ENCODE measurements at places on chromosomes 1 and 21.

GRCh38 chr1:211734359-211734758 lies 58.9 kb upstream of the NEK2 start:
- no peak for DNase-seq

DNA sequence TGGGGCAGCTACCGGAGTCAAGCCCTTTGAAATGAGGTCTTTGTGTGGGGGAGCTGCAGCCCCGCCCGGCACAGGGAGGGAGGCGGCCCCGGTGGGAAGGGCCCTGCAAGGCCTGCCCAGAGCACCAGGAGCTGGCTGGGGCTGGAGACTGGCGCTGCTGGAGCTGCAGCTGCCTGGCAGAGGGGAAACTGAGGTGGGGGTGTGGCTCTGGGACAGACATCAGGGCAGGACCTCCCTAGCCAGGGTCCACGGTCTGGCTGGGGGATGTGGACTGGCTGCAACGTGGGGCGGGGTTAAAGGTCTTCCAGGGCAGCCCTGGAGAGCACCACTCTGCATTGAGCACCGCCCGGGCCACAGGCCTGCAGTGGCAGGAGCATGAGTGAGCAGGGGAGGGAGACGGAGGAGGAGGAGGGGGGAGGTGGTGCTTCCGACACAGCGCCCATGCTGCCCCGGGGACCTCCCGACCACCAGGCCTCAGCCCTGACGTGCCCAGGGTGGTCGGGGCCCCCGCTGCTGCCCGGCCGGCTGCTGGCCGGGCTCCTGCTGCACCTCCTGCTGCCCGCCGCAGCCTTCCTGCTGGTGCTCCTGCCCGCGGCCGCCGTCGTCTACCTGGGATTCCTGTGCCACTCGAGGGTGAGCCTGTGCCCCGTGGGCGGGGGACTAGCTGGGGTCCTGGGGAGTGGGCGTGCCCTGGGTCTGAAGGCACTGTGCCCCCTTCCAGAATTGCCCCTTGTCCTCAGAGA lies 4.8 kb upstream of the ANKRD65 start:
- DNase-seq, result no peak

- DNase-seq, result no peak
These were observed 789.3 kb downstream of the USP25 start for GRCh38 chr21:16519036-16519435.

DNA sequence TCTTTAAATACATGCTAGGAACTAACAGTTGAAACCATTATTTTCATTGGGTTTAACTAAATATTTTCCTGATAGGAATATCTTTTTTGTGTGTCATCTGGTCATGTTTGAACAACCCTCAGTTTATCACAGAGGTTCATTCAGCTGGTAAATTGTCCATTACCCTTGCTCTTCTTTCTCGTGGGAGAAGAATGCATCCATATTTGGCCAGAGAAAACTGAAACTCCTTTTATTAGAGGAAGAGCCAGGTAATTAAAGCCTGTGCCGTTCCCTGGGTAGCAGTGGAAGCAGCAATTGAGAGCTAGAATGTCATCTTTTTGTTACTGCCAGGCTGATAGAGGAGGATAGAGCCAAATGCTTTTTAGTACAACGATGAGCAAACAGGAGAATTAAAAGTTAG lies 587.2 kb upstream of the ZRANB2 start:
- no peak for DNase-seq

DNA sequence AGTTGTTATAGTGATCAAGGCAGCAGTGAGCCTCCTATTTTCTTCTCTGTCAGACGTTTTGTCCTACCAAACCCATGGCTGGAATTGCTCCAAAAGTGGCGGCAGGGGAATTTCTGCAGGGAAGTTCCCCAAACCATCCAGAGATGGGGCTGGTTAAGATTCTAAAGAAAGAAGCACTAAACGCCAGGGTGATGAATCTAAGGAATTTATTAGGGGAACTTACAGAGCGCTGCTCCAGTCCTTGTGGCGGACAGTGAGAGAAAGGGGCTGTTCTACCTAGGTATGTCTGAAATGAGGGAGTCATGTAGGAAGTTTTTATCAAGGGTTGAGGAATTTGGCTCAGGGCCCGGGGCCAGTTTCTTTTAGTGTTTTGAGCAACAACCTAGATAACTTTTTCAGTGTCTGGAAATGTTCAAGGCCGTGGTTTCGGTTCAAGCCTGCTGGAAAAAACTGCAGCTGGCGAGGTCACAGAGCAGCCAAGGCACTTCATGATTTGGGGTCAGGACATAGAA lies 222.4 kb upstream of the B3GALT2 start:
- DNase-seq, result no peak

DNA sequence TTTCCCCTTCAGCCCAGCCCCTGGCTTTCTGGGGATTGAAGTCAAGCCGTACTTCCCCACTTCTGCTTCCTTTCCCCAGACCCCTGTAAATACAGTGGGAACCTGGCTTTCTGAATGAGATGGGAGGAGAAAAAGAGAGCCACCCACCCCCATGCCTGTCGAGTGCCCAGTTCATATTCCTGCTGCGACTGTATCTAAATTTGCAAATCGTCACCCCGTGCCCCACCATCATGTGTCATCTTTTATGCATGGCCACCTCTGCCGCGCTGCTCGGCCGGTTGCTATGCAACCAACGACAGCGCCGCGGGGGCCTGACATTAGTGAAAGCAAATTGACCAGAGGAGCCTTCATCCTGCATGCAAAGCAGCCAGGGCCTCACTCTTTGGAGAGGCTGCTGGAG lies 143.0 kb downstream of the ELAVL4 start:
- peak; percentile 96 for DNase-seq

DNA sequence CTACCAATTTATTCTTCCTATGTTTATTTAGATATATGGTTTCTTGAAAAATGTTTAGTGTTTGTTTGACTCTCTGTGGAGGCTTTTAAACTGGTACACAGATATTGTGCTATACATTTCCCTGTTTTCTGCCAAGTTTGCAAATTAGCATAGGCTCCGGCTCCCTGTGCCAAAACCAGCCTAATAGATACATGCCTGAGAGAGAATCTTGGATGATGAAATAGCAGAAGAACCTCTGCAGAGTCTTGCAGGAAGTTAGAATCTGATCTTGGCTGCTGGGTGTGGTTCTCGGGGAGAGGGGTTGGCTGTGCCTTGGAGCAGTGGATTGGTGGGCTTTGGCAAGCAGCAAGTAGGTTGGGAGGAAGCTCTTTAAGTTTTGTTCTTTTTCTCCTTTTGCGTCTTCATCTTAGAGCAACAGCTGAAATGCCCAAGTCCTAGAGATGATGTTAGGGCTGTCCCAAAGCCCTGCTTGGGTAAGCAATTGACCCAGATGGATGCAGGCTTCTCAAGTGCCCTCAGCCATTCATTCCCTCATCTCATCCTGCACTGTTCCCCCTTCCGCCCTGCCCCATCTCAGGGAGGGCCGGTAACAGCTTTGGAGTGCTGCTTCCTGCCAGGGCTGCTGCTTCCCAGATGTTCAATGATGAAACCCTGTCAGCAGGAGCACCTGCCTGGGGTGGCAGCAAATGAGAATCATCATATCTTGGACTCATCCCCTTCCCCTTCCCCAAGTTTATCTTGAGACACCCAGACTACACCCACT lies 9.3 kb downstream of the PLA2G2A start:
- no peak for DNase-seq

- DNase-seq, result no peak
These were observed 8.8 kb upstream of the GBP6 start for GRCh38 chr1:89355056-89355455.

- DNase-seq, result no peak
These were observed 106.8 kb downstream of the EPHB2 start for GRCh38 chr1:22817462-22817861.

DNA sequence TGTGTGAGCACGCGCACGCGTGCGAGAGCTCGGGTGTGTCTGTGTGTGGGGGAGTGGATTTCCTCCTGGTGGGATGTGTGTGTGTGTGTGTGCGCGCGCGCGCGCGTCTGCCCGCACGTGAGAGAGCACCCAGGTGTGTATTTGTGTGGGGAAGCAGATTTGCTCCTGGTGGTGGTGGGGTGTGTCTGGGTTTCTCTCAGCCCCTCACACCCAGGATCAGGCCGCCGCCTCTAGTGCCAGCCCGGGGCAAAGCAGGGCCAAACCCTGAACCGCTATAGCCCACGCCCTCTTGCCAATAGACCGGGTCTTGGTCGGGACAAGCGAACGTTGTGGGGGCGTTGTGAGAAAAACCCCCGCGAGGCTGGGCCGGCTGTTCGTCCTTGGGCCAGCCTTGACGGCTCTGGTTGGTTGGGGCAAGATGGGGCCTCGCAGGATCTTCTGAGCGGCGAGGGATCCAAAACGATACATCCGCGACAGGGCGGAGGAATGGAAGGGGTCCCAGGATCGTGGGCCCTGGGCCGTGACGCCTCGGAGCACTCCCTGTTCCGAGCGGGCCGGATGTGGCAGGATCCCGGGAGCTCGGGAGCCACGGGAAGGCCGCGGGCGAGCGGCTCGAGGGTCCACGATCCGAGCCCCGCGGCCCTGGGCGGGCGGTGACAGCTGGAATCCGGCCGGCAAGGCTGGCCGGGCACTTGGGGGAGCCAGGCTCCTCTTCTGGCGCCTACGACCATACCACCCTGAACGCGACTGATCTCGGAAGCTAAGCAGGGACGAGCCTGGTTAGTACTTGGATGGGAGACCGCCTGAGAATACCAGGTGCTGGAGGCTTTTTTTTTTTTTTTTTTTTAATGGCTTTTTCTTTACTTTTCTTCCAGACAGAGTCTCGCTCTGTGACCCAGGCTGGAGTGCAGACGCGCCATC lies 68.2 kb downstream of the RNF187 start:
- no peak for DNase-seq

GRCh38 chr1:6016191-6016865 lies 24.1 kb upstream of the NPHP4 start:
- no peak for DNase-seq

DNA sequence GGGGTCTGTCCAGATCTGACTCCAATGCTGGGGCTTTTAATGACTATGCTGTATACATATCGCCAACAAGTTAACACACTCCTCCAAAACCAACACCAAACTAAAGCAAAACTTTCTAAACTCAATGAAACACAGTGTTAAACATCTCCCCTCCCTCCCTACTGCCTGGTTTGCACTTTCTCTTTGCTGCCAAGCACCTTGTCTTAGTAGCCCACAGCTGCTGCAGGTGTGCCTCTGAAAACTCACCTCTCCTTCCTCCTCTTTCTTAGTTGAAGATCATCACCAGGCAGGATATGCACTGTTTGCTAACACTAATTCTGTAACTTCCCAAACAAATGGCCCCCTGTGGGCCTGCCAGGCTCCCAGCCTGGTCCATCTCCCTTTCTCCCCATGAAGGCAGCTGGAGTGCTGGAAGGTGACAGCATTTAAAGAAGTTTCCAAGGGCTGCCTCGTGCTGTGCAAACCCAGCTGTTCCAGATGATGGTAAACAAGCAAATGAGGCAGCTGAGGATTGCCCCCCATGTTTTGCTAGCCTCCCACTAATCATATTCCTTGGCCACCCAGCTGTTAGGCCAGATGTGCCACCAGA lies 213.7 kb downstream of the ASTN1 start:
- no peak for DNase-seq

DNA sequence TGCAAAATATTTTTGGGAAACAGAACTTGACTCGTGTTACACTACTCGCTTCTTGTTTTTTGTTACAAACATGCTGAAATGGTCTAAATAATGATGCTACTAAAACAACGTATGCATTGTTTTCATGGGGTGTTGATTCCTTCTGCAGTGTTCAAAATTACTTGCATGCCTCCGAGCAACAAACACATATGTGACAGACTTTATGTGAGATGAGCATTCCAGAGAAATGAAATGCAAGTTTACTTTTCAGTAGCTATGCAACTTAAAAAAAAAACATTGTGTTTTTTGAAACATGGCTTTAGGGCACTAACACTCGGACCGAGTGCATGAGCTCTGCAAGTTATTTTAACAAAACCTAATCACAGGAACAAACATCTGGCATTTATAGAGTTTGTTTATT lies 84.8 kb downstream of the CAMTA1 start:
- no peak for DNase-seq

DNA sequence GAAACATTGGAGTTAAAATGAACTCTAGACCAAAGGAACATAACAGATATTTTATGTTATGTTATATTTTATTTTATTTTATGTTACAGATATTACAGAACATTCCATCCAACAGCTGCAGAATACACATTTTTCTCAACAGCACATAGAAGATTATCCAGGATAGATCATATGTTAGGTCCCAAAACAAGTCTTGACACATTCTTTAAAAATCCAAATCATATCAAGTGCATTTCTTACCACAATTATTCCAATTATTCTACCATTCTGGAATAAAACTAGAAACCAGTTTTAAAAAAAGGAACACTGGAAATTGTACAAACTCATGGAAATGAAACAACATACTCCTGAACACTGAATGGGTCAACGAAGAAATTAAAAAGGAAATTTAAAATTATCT lies 30.9 kb upstream of the PIGK start:
- DNase-seq, result no peak

GRCh38 chr21:26293141-26293946 lies 122.8 kb upstream of the APP start:
- no peak for DNase-seq

GRCh38 chr1:25807480-25808390 lies 7.7 kb downstream of the SELENON start:
- no peak for DNase-seq

DNA sequence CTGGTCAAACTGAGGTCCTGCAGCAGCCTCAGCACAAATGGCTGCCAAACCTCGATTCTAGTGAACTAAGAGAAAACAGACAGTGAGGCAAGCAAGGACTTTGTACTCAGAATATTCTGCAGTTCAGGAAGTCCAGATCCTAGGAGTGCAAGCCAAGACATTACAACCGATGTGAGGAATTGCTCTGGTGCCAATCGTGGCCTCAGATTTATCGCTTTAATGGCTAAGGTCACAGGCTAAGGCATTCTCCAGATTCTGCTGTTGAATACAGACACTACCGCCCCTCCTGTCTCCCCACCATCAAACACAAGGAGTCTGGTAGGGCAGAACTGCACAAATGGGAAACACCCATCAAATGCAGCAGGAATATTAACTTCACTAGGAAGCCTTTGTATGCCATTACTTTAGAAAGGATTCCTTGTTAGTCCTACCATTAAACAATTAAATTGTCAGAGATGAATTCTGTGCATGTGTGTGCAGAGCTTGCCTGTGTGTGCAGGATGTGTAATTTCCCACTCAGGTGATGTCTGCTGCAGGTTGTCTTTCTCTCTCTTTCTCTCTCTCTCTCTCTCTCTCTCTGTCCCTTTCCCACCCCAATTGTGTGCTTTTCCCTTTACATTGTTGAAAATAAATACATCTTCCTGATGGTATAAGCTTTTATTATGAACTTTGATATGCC lies 9.2 kb upstream of the SERTAD4 start:
- no peak for DNase-seq

- DNase-seq, result no peak
These were observed 29.2 kb downstream of the HSPA13 start for GRCh38 chr21:14353726-14354125.

GRCh38 chr1:7667625-7668218 lies 103.4 kb upstream of the VAMP3 start:
- peak; percentile 27 for DNase-seq

GRCh38 chr21:31616216-31616615 lies 43.3 kb upstream of the SOD1 start:
- DNase-seq, result no peak

DNA sequence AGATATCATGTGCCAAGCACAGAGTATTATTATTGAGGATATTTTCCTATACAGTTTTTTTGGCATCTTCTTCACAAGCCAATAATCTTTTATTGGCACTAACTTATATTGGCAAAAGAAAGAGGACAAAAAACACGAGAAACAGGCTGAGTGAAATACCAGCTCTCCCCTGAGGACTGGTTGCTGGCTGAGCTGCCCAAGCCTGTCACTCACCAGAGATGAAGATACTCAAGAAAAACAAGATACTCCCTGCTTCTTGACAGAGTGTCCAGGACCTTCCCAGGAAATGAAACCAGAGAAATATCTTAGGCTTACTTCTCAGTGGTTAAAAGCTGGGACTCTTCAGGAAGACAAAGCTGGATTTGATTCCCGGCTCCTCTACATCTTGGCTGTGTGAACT lies 35.9 kb upstream of the ATP1B1 start:
- DNase-seq, result no peak

All from NCI-H526 (cell line).